ENCODE measurements at places on chromosomes 12 and 14. TPM values are rescaled to one million over a fixed set of nuclear protein-coding genes. Genes with fewer than 3 reads are reported as not detected.
A peak's percentile ranks its signal among the peaks of the same experiment; 100 is the strongest.

The DCN gene
- not detected for total RNA-seq

The SPIC gene
- total RNA-seq: not detected

DNA sequence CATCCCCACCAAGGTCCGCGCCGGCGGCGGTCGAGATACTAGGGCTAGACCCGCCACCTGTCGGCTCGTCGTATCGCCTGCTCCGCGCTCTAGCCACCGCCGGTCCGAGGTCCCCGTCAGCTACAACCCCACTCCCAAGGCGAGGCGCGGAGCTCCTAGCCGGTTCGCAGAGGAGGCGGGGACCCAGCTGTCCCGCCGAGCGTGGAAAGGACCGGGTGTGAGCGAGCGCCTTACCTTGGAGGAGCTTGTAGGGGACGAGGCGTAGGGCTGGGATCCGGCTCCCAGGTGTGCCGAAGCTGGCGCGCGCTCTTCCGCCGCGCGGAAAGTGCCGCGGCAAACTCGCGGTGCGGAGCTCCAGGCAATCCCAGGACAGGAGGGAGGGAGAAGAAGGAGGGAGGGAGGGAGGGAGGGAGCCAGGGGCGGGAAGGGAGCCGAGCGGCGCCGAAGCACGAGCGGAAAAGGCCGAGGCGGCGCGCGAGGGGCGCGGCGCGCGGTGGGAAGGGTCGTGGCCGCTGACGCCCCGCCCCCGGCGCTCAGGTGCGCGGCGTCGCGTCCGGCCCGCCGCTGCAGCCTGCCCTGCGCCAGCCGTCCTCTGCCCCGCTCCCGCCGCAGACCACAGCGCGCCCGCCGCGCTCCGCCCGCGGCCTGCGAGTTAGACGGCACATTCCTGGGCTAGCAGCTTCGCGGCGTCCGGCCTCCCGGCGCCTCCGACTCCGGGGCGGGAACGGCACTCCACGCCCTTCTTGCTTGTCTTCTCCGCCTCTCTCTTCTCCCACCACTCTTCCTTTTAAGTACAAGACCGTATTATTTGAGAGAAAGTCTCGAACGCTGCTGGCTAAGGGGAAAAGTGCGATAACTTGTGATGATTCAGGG lies at the start of gene PAWR:
PAWR (minus strand) TSS at position 327 of the 873 bp plus-strand sequence. CDS start 720 bp downstream, outside the sequence.
- peak; percentile 25 for DNase-seq
- H3K36me3 ChIP-seq: no peaks in the 10 kb centered on the region
- H3K4me1 ChIP-seq: peaks cover 13% of the 10 kb centered on the region
- H3K27me3 ChIP-seq: peaks cover 38% of the 10 kb centered on the region
- no peak within 1 kb of the TSS for H3K27ac ChIP-seq

DNA sequence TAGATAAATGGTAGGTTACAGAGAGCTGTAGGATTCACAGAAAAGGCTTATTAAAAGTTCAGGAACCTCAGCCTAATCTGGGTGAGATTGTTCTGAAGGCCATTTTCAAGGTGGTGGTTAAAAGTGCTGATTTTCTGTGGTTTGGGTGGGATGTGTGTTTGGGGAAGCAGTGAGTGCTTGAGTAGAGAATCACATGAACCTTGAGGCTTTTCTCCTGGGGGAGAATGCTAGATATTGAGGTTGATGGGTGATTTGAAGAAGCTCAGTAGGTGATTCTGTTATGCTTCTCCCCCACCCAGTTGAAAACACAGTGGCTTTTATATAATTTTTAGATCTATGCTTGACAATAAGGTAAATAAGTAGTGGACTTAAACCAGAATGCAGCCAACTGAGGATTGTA lies 420.9 kb downstream of the PCNX1 start:
- H3K27ac ChIP-seq: no peak overlapping the region
- no peaks in the 10 kb centered on the region for H3K36me3 ChIP-seq
- H3K4me1 ChIP-seq: peaks cover 40% of the 10 kb centered on the region

GRCh38 chr14:53615252-53615651 lies 341.4 kb downstream of the BMP4 start:
- H3K27ac ChIP-seq: no peak overlapping the region
- no peaks in the 10 kb centered on the region for H3K27me3 ChIP-seq
- H3K4me1 ChIP-seq: no peaks in the 10 kb centered on the region
- H3K4me3 ChIP-seq: no peak overlapping the region
- DNase-seq: no peak
- H3K36me3 ChIP-seq: no peaks in the 10 kb centered on the region

Data from CD4-positive, CD25-positive, alpha-beta regulatory T cell (primary cell).